Non-pigmented ciliary epithelial cell (primary cell): ENCODE measurements at places on chromosomes 7 and 10.

DNA sequence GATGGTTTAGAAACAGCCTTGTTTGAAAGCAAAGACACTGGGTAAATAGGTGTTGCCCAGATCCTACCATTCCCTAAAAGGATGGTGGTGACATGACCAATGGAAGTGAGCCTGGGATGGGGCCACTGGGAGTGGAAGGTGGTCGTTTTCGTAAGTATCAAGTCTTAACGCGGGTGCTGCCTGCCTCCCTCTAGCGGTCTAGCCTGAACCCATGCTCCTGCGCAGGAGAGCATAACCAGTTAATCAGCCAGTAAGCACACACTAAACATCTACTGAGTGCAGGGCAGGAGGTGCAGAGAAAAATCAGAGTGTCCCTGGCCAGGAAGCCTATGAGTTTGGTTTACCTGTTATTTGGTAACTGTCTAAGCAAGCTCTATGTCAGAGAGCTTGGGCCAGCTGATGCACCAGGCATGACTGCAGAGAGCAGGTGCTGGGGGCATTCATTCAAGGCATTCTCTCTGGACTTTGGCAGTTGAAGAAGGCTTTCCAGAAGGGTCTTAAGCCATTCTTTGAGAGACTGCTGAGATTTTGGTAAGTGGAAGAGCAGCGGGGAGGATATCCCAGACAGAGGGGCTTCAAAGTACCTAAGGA, 930 bp downstream of the GARIN1A start:
- no peak for DNase-seq

GRCh38 chr10:6729861-6730344, 149.8 kb upstream of the PRKCQ start:
- DNase-seq, result no peak

- no peak for DNase-seq
Observed at GRCh38 chr10:119980956-119981750, 88.6 kb downstream of the SEC23IP start.

DNA sequence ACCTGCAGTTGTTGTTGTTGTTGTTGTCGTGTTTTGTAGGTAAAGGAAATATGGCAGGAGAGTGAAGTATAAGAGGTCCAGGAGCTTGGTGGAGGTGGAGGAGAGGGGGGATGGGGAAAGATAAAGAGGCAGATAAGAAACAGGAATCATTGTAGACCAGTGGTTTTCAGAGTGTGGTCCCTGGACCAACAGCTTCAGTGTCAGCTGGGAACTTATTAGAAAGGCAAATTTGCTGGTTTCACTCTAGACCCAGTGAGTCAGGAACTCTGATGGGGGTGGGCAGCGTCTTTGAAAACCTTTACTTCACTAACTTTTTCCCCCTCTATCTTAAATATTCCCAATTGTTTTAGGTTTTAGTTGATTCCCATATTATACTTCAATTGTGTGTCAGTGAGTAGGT, 241.5 kb downstream of the AUTS2 start:
- no peak for DNase-seq

DNA sequence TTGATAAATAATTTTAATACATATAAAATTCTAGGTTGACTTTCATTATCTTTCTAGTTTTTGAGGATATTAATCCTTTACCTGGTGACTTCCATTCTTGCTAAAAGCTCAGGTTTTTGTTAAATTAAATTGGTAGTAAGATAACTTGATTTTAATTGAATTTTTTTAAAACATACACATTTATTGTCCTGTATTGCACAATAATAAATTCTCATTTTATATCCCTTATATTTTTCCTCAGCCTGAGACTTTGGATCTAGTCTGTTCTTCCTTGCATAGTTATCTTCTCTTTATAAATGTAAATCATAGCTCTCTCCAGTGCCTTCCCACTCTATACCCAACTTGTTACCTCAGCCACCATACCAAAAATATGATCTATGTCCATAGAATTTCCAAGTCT, 212.9 kb upstream of the CNTNAP2 start:
- DNase-seq, result no peak

DNA sequence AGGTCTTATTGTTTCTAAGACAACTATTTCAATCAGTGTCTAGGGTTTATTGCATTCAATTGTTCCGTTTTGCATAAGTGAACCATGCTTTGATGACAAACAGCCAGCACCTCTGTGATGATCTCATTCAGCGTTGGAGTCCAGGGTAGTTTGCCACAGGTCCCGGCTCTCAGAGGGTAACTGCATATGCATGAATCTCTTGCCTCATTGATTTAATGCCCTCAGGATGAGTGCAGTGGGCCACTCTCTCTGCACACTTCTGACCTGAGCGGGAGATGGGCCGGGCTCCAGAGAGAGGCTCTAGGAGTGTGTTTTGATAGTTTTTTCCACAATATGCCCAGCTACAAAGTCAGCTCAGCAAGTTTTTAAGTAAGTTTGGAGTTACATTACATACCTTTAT, 83.9 kb downstream of the HECW1 start:
- no peak for DNase-seq

DNA sequence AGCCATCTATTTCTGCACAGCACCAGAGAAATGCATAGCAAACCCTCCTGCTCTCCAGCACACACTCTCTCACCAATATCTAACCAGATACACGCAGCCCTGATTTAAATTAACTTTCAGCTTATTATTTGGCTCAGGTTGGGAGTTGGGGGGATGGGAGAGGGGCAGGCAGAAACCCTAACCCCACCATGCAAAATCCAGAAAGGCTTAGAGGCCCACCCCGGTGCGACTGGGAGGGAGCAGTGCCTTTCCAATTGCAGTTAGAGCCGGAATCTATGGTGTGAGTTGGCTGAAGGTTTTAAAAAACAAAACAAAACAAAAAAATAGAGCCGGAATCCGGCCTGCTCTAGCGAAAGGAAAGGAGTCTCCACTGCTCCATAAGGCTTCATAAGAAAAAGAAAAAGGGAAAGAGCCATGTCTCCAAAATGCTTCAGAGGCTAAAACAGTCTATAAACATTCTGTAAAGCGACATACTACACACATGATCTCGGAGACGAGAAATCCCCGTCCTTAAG, 2.9 kb downstream of the IGF2BP3 start:
- no peak for DNase-seq

DNA sequence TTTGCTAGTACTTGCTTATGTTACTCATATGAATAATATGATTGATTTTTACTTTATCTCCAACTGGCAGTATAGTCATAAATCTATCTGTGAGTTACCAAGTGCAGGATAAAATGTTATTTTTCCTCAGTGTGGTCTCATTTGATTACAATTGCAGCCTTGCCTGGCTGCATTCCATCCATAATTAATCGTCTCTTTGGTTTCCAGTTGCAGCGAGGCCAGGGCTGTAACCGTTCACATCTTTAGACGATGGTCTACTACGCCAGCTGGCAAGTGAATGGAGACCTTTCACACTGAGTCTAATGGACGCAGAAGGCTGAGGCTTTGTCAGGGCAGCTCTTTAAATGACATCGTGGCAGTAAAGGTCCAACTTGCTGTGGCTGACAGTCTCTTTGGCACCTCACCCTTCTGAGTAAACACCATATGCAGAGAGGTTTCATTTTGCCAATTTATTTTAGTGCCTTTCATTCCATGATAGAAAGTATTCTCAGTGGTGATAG, 84.0 kb downstream of the ARL4A start:
- DNase-seq, result no peak

DNA sequence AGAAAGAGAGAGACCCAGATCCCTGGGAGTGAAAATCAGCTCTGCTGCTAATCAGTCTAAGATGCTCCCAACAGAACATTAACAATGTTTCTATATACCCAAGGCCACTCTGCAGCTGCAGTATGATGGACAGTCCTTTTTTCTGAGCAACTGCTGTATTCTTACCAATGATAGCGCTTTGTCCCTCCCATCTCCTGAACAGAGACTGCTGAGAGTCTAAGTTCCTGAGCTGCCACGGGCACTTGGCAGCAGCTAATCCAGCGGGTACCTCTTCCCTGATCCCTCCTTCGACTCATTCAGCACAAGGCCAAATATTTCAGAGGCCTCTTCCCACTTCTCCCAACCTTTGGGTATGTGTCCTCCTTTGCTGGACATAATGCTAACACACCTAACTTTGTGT, 7.7 kb downstream of the CPVL start:
- DNase-seq, result no peak

- DNase-seq, result no peak
Observed at GRCh38 chr10:5655121-5655520, 11.3 kb downstream of the ASB13 start.
